HFFc6 (cell line): ENCODE measurements at places on chromosomes 3 and 15. TPM values are rescaled to one million over a fixed set of nuclear protein-coding genes. Genes with fewer than 3 reads are reported as not detected.

DNA sequence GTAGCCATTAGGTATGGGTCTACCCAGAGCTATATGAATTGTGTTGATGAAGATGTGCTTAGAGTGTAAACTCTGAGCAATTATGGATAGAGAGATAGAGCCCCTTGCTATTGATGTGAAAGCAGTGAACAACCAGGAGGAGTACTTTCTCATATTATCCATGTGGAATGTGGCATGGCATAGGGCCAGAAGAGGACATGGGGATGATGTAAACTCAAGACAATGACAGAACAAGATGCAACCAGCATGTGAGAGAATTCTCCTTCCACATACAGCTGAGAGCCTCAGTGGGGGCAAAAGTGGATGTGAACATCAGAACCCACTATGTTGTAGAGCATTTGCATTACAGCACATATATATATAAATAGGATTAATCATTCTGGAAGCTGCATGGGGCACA is 36.4 kb upstream of the BNC1 start:
- peaks cover 2% of the 10 kb centered on the region; the same call in 1 of the 2 replicates for H3K27me3 ChIP-seq
- 0 out of 2 replicates have a peak, but pooled peaks cover 3% of the 10 kb centered on the region for H3K36me3 ChIP-seq
- no peak overlapping the region for H3K27ac ChIP-seq
- no peak overlapping the region for H3K4me3 ChIP-seq

DNA sequence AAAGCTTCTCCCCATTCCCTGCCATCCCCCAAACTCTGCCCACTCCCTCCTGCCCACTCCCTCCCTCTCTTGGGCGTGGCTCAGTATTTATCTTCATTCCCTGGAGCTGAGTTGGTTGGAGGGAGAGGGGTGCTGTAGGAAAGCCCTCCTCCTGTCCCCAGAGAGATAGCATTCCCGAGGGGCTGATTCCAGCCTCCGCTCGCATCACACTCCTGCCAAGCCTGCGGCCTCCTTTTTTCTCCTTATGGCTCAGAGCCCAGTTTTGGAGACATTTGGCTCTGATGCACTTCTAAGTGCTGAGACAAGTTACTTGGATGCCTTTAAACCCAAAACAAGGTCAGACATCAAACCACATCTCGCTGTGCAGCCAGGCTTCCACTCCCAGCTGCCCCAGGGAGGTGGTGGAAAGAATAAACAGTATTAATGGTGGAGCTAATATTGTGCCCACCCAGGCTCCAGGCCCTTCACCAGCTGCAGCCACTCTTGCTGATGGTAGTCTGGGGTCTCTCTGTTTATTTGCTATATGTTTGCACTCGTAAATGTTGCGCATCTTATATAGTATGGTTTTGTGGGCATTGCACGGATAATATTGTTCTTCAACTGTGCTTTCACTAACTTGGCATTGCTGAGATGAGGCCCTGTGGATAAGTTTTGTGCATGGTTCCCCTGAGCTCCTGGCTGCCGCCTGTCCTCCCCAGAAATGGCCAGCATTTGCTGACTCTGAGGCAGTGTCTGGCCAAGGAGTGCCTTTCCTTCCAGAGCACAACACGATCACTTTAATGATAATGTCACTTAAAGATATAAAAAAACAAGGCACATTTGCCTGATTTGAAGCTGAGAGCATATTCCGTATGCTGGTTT is 157.2 kb downstream of the LRRC28 start:
- H3K27me3 ChIP-seq, result peaks cover 5% of the 10 kb centered on the region
- peaks cover 25% of the 10 kb centered on the region for H3K4me1 ChIP-seq
- peak; percentile 70 for DNase-seq
- no peaks in the 10 kb centered on the region for H3K36me3 ChIP-seq
- H3K4me3 ChIP-seq, result peak overlapping the region; percentile 30; the same call in 1 of the 2 replicates

DNA sequence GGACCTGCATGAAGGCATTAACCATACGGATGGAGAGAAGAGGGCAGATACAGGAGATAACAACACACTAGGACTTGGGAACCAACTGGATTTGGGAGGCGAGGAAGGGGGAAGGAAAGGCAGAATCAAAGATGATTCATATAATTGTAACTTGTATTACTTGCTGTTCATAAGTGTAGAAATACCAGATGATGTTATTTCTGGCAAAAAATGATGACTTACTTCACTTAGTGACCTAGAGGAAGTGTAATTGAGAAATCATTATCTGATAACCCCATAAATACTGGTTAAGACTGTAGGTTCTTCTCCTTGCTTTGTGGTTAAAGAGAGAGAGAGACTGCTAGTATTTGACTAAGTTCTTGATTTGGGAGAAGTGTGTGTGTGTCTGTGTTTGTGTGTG is 50.5 kb upstream of the GK5 start:
- H3K36me3 ChIP-seq, result no peaks in the 10 kb centered on the region
- peak; percentile 82 for DNase-seq
- H3K4me1 ChIP-seq, result peaks cover 74% of the 10 kb centered on the region
- H3K27ac ChIP-seq, result peak overlapping the region; percentile 74

DNA sequence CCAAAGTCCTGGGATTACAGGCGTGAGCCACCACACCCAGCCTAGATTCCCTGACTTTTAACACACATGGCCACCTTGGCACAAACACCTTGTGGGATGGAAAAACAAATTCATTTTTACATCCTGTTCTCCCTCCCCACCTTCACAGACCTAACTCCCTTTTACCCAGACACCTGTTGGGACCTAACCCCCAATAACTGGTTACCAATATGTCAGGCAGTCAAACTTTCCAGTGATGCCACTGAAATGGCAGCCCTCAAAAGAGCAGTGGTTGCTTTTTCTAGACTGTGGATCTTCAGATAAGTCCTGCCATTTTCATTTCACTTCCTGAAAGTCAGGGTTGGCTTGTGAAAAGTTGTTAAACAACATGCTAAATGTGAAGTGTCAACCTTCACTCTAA is 34.9 kb downstream of the SIN3A start:
- no peak overlapping the region for H3K4me3 ChIP-seq
- peaks cover 2% of the 10 kb centered on the region; the same call in 1 of the 2 replicates for H3K27me3 ChIP-seq
- H3K36me3 ChIP-seq, result peaks cover 24% of the 10 kb centered on the region
- H3K27ac ChIP-seq, result no peak overlapping the region; the same call in 1 of the 2 replicates
- H3K4me1 ChIP-seq, result peaks cover 9% of the 10 kb centered on the region

EEF1AKMT4 gene
- 3.7 to 5.1 TPM (median 4.6 TPM) in 3 replicates for total RNA-seq

GRCh38 chr15:94297558-94297957 is 66.2 kb downstream of the MCTP2 start:
- H3K27ac ChIP-seq, result no peak overlapping the region
- H3K4me3 ChIP-seq, result no peak overlapping the region
- no peak for DNase-seq
- no peaks in the 10 kb centered on the region; the same call in 1 of the 2 replicates for H3K27me3 ChIP-seq
- no peaks in the 10 kb centered on the region; the same call in 1 of the 2 replicates for H3K36me3 ChIP-seq

- peak overlapping the region; percentile 5; the same call in 1 of the 2 replicates for H3K4me3 ChIP-seq
Measured at GRCh38 chr3:9420850-9421549, 23.6 kb downstream of the SETD5 start.

GRCh38 chr3:113285226-113285625 is 73.9 kb downstream of the BOC start:
- H3K36me3 ChIP-seq, result 0 out of 2 replicates have a peak, but pooled peaks cover 5% of the 10 kb centered on the region
- peaks cover 8% of the 10 kb centered on the region for H3K27me3 ChIP-seq
- DNase-seq, result no peak
- H3K4me3 ChIP-seq, result no peak overlapping the region
- H3K27ac ChIP-seq, result no peak overlapping the region
- peaks cover 29% of the 10 kb centered on the region for H3K4me1 ChIP-seq

PPARG gene
- 3.7 to 4.5 TPM (median 4.0 TPM) in 3 replicates for total RNA-seq

COLQ gene
- 0.22 to 0.51 TPM (median 0.25 TPM) in 3 replicates for total RNA-seq

TEX9 gene
- 0.77 to 1.3 TPM (median 1.1 TPM) in 3 replicates for total RNA-seq

DNA sequence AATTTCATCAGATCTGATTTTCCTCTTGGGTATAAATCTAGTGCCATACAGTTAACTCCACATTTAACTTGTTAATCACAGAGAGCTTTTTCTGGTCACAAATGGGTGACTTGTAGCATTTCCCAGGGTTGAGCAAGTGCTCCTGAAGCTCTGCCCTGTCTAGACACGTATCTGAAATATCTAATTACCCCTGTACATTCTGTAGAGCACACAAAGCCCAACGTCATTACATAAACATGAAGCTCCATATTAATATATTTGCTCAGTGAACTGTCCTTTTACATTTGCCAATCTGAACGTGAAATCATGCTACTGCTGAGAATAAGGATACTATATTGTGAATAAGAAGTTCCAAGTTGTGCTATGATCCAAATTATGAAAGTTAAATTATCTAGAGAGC is 49.0 kb downstream of the THBS1 start:
- DNase-seq, result no peak
- H3K27ac ChIP-seq, result no peak overlapping the region; the same call in 1 of the 2 replicates
- 0 out of 2 replicates have a peak, but pooled peaks cover 10% of the 10 kb centered on the region for H3K36me3 ChIP-seq
- H3K27me3 ChIP-seq, result peaks cover 2% of the 10 kb centered on the region

DNA sequence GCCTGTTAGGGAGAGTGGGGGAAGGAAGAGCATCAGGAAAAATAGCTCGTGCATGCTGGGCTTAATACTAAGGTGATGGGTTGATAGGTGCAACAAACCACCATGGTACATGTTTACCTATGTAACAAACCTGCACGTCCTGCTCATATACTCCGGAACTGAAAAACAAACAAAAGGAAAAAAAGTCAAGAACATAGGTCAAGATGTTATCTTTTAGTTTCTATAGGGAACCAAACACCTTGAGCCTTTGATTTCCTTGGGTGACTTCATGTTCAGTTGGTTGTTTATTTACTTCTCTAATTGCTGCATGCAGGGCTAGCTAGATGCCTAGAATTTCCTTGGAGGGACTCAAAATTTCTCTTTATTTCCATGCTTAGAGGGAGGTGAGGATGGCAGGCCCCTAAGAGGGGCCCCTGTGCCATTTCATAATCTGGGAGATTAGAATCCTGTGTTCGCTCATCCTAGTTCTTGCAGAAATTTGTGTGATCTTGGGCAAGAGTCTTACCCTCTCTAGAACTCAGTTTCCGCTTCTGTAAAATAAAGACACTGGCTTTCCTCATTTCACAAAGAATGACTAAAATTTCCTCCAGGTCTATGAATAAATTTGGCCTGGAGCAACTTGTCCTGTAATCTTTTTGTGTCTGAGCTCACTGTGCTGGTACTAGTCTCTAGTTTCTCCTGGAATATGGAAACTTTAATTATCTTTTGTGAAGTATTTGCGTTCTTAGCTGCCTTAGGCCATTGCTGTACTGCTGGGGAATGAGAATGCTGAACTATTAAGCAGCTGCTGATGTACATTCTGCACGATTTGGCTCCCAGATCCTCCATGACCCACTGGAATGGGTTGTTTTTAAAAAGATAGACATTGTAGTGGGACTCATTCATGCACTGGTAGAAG is 457.5 kb downstream of the EDEM1 start:
- H3K36me3 ChIP-seq, result peaks cover 5% of the 10 kb centered on the region; the same call in 1 of the 2 replicates
- no peak for DNase-seq
- H3K4me3 ChIP-seq, result no peak overlapping the region
- no peaks in the 10 kb centered on the region for H3K4me1 ChIP-seq

AGBL1 gene
- total RNA-seq, result not detected in 3 replicates

DNA sequence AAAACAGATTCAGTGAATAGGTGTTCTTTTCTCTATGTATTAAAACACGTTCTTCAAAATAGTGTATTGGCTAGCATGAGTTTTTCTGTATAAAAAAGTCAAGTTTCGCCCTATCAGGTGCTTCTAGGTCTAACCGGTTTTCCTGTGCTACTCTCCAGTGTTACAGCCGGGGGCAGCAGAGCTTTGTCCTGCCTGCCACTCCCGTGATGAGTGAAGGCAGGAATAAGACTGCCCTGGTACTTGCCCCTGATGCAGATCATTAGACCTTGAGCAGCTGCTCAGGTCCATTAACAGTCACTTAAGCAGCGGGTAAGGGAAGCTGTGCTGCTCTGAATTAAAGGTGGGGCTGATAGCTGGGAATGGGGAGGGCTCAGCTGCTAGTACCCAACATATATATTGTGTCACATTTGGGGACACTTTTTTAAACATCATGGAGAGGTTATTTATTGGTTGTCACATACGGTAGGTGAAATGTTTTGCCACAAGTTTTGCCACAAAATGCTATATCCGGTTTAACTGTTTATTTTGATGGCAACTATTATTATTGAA is 1.3 kb upstream of the UNC13C start:
- no peak overlapping the region for H3K27ac ChIP-seq
- no peak for DNase-seq
- H3K4me3 ChIP-seq, result no peak overlapping the region
- H3K36me3 ChIP-seq, result no peaks in the 10 kb centered on the region
